ENCODE measurements at places on chromosomes 6 and 20. TPM values are rescaled to one million over a fixed set of nuclear protein-coding genes. Genes with fewer than 3 reads are reported as not detected.

The RIN2 gene
- 88.7 TPM for total RNA-seq

The LINC00237 gene
- not detected for total RNA-seq

The AGER gene
- total RNA-seq = 11.8 TPM

The MOCS3 gene
- total RNA-seq = 5.2 TPM

The BMP6 gene
- 7.3 TPM for total RNA-seq

The BPIFB4 gene
- total RNA-seq = not detected

The FKBP1A gene
- total RNA-seq = 177 TPM

The FRMD1 gene
- not detected for total RNA-seq

The LAMA2 gene
- 35.3 TPM for total RNA-seq

The C20orf202 gene
- 0.66 TPM for total RNA-seq

The ABHD16B gene
- total RNA-seq = not detected

The PHIP gene
- total RNA-seq = 32.0 TPM

The GSTA2 gene
- 113 TPM for total RNA-seq

The LGSN gene
- 0.06 TPM for total RNA-seq

The TPD52L1 gene
- total RNA-seq = 71.3 TPM

The DNMT3B gene
- 2.0 TPM for total RNA-seq

The RIPOR2 gene
- 3.2 TPM for total RNA-seq

The CDH22 gene
- 0.09 TPM for total RNA-seq

The CGA gene
- not detected for total RNA-seq

The MUC22 gene
- not detected for total RNA-seq

The PRRT1 gene
- total RNA-seq = 3.7 TPM

The HEBP2 gene
- 93.7 TPM for total RNA-seq

The SYCP2 gene
- total RNA-seq = 9.5 TPM

The TMEM170B gene
- total RNA-seq = 4.5 TPM

The RAD21L1 gene
- total RNA-seq = not detected

The AIF1 gene
- total RNA-seq = 26.8 TPM

The IL17F gene
- not detected for total RNA-seq

The PLN gene
- 152 TPM for total RNA-seq

The CSTF1 gene
- 24.1 TPM for total RNA-seq

The CLDN20 gene
- 0.23 TPM for total RNA-seq

The AAR2 gene
- 26.1 TPM for total RNA-seq

The SLC13A3 gene
- total RNA-seq = 1.5 TPM

The SFTA2 gene
- 149 TPM for total RNA-seq

The ARHGAP40 gene
- not detected for total RNA-seq

The FAM217A gene
- 0.09 TPM for total RNA-seq

The TMEM151B gene
- 0.12 TPM for total RNA-seq

The BFSP1 gene
- 1.2 TPM for total RNA-seq

The ID1 gene
- 59.7 TPM for total RNA-seq

The UFL1 gene
- 27.7 TPM for total RNA-seq

The SNRPB gene
- total RNA-seq = 85.8 TPM

The TRMT11 gene
- total RNA-seq = 18.0 TPM

The SOX18 gene
- total RNA-seq = 30.1 TPM

The CDC25B gene
- total RNA-seq = 38.9 TPM

The SLC32A1 gene
- not detected for total RNA-seq

The ABT1 gene
- 11.6 TPM for total RNA-seq

The RSPO4 gene
- total RNA-seq = 0.26 TPM

The CHRNA4 gene
- total RNA-seq = not detected

The TFB1M gene
- total RNA-seq = 17.6 TPM

The OR2H2 gene
- not detected for total RNA-seq

The WFDC11 gene
- total RNA-seq = not detected

The UST gene
- total RNA-seq = 24.0 TPM

The PI3 gene
- not detected for total RNA-seq

The LY6G6D gene
- total RNA-seq = not detected
